ENCODE measurements at places on chromosomes 2 and 18.

DNA sequence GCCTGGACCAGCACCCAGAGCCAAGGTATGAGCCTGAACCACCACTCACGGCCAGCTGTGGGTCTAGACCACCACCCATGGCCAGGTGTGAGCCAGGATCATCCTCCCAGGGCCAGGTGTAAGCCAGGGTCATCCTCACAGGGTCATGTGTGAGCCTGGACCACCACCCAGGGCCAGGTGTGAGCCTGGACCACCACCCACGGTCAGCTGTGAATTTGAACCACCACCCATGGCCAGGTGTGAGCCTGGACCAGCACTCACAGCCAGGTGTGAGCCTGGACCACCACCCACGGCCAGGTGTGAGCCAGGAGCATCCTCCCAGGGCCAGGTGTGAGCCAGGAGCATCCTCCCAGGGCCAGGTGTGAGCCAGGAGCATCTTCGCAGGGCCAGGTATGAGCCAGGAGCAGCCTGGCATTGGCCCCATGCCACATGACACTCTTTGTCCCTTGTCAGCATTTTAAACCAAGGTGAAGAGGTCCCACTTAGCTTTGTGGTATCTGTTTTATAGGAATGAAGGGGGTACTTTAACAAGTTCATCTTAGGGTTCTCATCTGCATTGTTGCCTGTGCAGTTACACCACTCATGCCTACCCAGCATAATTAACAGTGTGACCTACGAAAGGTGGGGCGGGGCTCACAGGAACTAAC, 71.2 kb downstream of the AGAP1 start:
- no peak overlapping the region for H3K27ac ChIP-seq
- H3K4me1 ChIP-seq: peaks cover 15% of the 10 kb centered on the region
- H3K36me3 ChIP-seq: no peaks in the 10 kb centered on the region
- peaks cover 4% of the 10 kb centered on the region for H3K27me3 ChIP-seq
- no peak overlapping the region for H3K4me3 ChIP-seq

DNA sequence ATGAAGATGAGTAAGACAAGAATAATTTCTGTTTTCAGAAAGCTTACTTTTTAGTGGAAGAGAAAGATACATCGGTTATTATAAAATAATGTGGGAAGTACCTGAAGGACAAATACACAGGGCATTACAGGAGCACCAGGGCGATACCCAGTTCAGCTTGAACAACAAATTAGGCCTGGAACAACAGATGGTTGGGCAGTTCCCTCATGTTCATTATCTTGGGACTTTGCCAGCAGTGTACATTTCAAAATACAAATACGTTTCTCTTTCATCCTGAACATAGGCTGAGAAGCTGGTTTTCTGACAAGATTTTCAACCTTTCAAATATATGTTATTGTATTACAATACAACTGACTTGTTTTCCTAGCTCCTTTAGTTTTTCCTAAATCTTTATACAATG, 79.6 kb downstream of the TGIF1 start:
- no peaks in the 10 kb centered on the region for H3K27me3 ChIP-seq
- H3K36me3 ChIP-seq: no peaks in the 10 kb centered on the region
- no peak for DNase-seq

DNA sequence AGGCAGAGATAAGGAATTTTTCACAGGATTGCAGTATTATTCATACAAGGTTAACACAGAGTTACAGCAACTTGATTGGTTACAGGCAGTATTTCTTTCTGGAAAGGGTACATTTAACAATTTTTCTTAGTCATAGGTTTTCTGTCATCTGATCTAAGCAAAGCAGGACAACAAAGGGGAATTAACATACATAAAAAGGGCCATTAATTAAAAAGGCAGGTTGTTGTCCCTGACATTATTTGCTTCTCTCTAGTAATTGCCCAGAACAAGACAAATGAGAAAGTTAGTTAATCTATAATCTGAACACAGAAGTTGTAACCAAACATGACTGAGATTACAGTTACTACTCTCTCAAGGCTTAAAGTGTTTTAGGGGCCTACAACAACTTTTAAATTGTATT, 291.4 kb upstream of the LRRTM4 start:
- H3K4me3 ChIP-seq: no peak overlapping the region
- H3K27me3 ChIP-seq: no peaks in the 10 kb centered on the region
- H3K4me1 ChIP-seq: no peaks in the 10 kb centered on the region
- no peak for DNase-seq
- no peak overlapping the region for H3K27ac ChIP-seq
- H3K36me3 ChIP-seq: no peaks in the 10 kb centered on the region

DNA sequence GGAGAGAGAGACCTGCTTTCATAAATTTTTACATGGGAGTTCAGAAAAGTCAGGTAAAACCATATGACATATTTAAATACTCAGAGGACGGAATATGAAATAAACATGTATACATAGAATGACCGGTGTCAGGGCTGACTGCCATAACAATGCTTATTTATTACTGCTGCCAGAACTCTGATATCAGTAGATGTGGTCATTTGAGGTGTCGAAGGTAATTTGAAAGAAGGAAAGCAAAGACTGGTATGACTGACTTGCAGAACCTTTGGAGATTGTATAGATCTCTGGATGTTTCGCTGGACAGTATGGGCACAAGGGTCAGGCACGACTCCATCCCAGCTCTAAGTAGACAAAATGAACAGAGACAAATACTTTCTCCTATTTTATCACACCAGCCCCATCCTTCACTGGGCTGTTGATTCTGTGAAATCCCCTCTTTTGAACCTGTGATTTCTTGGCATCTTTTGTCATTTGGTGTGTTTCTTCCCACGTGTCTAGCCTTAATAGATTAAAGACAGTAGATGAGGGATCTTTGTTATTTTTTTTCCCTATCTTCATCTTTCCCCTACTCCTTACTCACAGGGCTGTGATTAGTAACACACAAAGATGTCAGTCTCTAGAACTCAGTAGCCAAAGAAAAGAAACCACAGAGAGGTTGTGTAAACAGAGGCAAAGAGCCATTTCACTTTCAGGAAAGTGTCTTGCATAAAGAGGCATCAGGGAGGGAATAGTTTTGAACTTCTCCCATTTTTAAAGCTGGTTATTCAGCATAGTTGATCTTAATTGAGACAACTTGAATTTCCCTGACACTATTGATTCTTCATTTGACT, 61.6 kb downstream of the ICOS start:
- no peak overlapping the region for H3K27ac ChIP-seq
- peaks cover 4% of the 10 kb centered on the region for H3K36me3 ChIP-seq

DNA sequence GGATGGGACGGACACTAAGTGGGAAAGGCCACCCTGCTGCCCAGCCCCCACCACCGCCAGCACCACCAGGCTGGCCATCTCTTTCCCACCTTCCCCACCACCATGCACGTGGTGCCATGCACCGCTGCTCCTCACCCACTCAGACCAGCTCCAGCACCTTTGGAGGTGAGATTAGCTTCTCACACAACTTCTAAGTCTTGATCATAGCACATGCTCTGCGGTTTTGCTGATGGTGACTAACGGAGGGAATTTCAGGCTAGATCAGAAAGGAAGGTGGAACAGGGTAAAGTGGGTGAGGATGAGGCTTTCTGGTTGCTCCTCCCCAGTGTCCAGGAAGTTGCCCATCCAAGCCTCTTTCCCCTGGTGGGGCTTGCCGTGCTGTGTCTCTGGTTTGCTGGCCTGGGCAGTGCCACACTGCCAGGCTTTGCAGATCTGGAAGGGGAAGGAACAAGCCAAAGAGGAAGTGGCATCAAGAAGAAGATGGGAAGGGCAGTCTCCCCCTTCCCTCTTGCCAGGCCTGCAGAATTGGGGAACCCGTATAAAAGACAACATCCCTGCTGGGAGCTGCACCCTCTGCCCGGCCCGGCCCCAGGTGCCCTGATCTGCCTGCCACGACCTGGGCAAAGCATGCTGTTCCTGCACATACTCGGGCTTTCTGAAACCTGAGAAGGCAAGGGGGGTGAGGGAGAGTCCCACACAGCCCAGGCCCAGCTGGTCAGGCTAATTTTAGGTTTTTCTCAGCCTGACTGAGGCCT, 44.3 kb upstream of the CAB39 start:
- H3K4me1 ChIP-seq: peaks cover 50% of the 10 kb centered on the region
- peak overlapping the region; percentile 86 for H3K27ac ChIP-seq
- peaks cover 6% of the 10 kb centered on the region for H3K36me3 ChIP-seq
- peak overlapping the region; percentile 49 for H3K4me3 ChIP-seq
- no peak for DNase-seq

GRCh38 chr2:134572314-134573084, 146.3 kb downstream of the TMEM163 start:
- peaks cover 11% of the 10 kb centered on the region for H3K27me3 ChIP-seq
- no peak for DNase-seq
- no peak overlapping the region for H3K4me3 ChIP-seq

DNA sequence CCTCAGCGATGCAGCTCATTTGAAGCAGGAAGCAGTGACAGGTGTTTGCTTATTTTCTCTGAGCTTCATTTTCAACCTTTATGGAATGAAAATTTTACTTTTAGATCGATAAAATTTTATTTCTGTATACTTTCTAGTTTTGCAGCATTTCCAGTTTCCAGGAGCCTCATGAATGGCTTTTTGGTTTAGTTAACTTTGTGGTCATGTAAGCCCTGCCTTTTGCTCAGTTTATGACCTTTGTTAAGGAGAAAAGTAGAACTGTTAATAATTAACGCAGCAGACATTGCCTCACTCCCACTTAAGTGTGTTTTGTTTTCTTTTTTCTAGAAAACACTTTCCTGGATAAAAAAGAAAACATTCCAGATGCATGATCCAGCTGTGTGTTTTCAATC, 4.4 kb upstream of the FARP2 start:
- no peaks in the 10 kb centered on the region for H3K27me3 ChIP-seq
- no peaks in the 10 kb centered on the region for H3K4me1 ChIP-seq
- peaks cover 70% of the 10 kb centered on the region for H3K36me3 ChIP-seq
- H3K27ac ChIP-seq: peak overlapping the region; percentile 5
- H3K4me3 ChIP-seq: no peak overlapping the region
- no peak for DNase-seq

- no peaks in the 10 kb centered on the region for H3K4me1 ChIP-seq
- no peak overlapping the region for H3K4me3 ChIP-seq
- H3K27ac ChIP-seq: no peak overlapping the region
Measured at GRCh38 chr2:145091967-145092366, 572.0 kb upstream of the ZEB2 start.

GRCh38 chr2:147501968-147502367, 342.9 kb upstream of the ACVR2A start:
- no peaks in the 10 kb centered on the region for H3K36me3 ChIP-seq
- no peaks in the 10 kb centered on the region for H3K4me1 ChIP-seq
- no peak for DNase-seq
- H3K27ac ChIP-seq: no peak overlapping the region

- H3K27ac ChIP-seq: no peak overlapping the region
- H3K4me1 ChIP-seq: no peaks in the 10 kb centered on the region
- DNase-seq: no peak
- no peaks in the 10 kb centered on the region for H3K36me3 ChIP-seq
- no peaks in the 10 kb centered on the region for H3K27me3 ChIP-seq
Measured at GRCh38 chr18:66687635-66688034, 83.7 kb upstream of the CDH19 start.

- no peak overlapping the region for H3K4me3 ChIP-seq
- no peak for DNase-seq
- H3K27me3 ChIP-seq: peaks cover 54% of the 10 kb centered on the region
- H3K27ac ChIP-seq: no peak overlapping the region
Measured at GRCh38 chr2:94982675-94983074, 42.8 kb upstream of the MAL start.

- H3K4me1 ChIP-seq: no peaks in the 10 kb centered on the region
- peaks cover 11% of the 10 kb centered on the region for H3K27me3 ChIP-seq
- DNase-seq: no peak
Measured at GRCh38 chr2:221289389-221289788, 282.7 kb downstream of the EPHA4 start.

DNA sequence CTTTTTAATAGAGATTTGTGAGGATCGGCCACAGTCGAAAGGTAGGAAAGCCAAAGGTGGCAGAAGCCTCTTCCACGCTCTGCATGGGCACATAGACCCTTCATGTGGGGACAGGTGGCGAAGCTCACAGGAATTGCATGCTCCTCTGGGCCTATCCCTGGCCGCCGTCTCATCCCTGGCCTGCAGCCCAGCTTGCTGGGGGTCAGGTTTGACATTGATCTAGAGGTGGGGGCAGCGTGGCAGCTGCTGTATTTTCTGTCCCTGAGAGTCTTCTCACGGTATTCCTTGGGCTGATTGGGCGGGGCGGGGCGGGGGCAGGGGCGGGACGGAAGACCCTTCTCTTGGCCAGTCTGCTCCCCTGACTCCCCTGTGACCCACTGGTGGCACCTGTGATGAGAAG, 48.9 kb downstream of the STK25 start:
- no peak overlapping the region for H3K4me3 ChIP-seq
- DNase-seq: no peak
- peaks cover 2% of the 10 kb centered on the region for H3K36me3 ChIP-seq
- no peaks in the 10 kb centered on the region for H3K4me1 ChIP-seq

DNA sequence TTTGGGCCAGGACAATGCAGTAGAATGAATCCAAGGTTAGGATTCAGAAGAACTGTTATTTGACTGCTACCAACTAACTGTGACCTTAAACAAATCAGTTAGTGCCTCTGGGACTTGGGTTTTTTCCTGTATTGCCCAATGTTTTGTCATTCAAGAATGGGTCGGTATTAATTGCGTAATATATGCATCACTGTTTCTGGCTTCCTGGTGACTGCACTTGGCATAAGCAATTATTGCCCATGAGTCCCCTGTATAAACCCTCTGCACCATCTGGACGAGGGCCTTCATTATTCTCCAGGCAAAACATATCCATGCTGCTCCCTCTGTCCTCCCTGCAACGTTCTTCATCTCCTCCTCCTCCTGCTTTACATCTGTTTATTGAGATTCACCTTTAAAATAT, 255.8 kb upstream of the LRRTM1 start:
- DNase-seq: no peak
- H3K4me1 ChIP-seq: no peaks in the 10 kb centered on the region
- H3K36me3 ChIP-seq: no peaks in the 10 kb centered on the region
- H3K27me3 ChIP-seq: no peaks in the 10 kb centered on the region
- H3K27ac ChIP-seq: no peak overlapping the region

- H3K36me3 ChIP-seq: no peaks in the 10 kb centered on the region
- no peaks in the 10 kb centered on the region for H3K27me3 ChIP-seq
- H3K27ac ChIP-seq: no peak overlapping the region
- no peak for DNase-seq
Measured at GRCh38 chr2:152542995-152543481, 174.2 kb downstream of the PRPF40A start.

All from effector memory CD8-positive, alpha-beta T cell (primary cell).